Mesothelial cell of epicardium (in vitro differentiated cells): ENCODE measurements at places on chromosomes 11 and 22. TPM values are rescaled to one million over a fixed set of nuclear protein-coding genes. Genes with fewer than 3 reads are reported as not detected.
A peak's percentile ranks its signal among the peaks of the same experiment; 100 is the strongest.

- no peak for DNase-seq
- peaks cover 4% of the 10 kb centered on the region for H3K4me1 ChIP-seq
- no peaks in the 10 kb centered on the region for H3K27me3 ChIP-seq
Measured at GRCh38 chr11:86176165-86176884, 68.2 kb upstream of the EED start.

DNA sequence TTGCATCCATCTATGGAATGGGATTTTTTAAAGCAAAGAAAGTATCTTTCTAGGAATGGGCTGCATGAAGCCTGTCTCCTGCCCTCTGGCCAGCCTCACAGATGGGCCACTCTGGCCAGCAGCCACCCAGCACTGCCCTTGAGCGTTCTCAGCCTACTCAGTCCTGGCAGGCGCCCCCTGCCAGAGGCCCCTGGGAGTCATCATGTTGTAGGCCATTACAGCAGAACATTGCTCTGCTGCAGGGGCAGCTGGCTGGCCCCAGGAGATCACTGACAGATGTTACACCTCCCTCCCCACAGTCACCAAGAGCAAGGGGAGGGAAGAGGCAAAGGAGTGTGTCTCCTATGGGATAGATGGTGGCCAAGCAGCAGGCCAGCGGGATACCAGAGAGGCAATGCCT lies 363.7 kb downstream of the NXPE2 start:
- H3K36me3 ChIP-seq = no peaks in the 10 kb centered on the region
- no peak overlapping the region for H3K4me3 ChIP-seq
- H3K27ac ChIP-seq = no peak overlapping the region
- no peak for DNase-seq
- H3K27me3 ChIP-seq = peaks cover 13% of the 10 kb centered on the region

GRCh38 chr22:32693102-32693501 lies 108.4 kb upstream of the TIMP3 start:
- H3K27me3 ChIP-seq = no peaks in the 10 kb centered on the region
- H3K36me3 ChIP-seq = peaks cover 2% of the 10 kb centered on the region
- no peak overlapping the region for H3K4me3 ChIP-seq
- no peak for DNase-seq

DNA sequence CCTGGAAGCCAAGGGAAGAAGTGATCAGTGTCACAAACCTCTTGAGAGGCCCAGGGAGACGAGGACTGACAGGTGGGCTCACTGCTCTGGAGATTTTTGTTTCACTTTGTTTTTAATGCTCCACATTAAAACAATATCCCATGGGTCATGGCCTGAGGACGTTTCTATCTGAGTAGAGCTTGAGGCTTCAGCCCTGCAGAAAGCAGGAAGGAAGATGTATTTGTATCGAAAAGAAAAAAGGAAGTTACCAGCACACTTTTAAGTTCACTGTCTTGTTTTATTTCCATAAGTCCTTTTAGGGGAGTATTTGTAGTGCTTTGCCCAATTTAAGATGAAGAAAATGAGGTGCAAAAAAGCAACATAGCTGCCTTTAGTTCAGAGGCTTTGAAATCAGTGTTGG lies 191.1 kb downstream of the GRIK4 start:
- H3K27ac ChIP-seq = no peak overlapping the region
- no peak for DNase-seq
- no peak overlapping the region for H3K4me3 ChIP-seq
- H3K4me1 ChIP-seq = no peaks in the 10 kb centered on the region

UBE4A gene
- total RNA-seq = 40.5 to 41.5 TPM (median 41.5 TPM) in 3 replicates

- H3K27me3 ChIP-seq = peaks cover 39% of the 10 kb centered on the region
- no peak for DNase-seq
- no peak overlapping the region for H3K4me3 ChIP-seq
- H3K27ac ChIP-seq = no peak overlapping the region
- peaks cover 15% of the 10 kb centered on the region for H3K4me1 ChIP-seq
Measured at GRCh38 chr11:118052581-118053206, 24.2 kb upstream of the TMPRSS4 start.

GRCh38 chr11:9624448-9624847 lies 39.4 kb upstream of the SWAP70 start:
- DNase-seq = no peak
- peak overlapping the region; percentile 48 for H3K27ac ChIP-seq
- H3K27me3 ChIP-seq = no peaks in the 10 kb centered on the region
- H3K4me3 ChIP-seq = no peak overlapping the region
- peaks cover 16% of the 10 kb centered on the region for H3K4me1 ChIP-seq
- peaks cover 1% of the 10 kb centered on the region for H3K36me3 ChIP-seq

ACAD8 gene
- 23.1 to 24.4 TPM (median 23.1 TPM) in 3 replicates for total RNA-seq

GRCh38 chr22:46415776-46416519 lies 80.4 kb downstream of the TRMU start:
- no peak overlapping the region for H3K4me3 ChIP-seq
- no peak for DNase-seq
- peaks cover 11% of the 10 kb centered on the region for H3K4me1 ChIP-seq
- no peaks in the 10 kb centered on the region for H3K27me3 ChIP-seq

GRCh38 chr11:74135127-74135840 lies 35.5 kb downstream of the C2CD3 start:
- no peak overlapping the region for H3K4me3 ChIP-seq
- DNase-seq = no peak
- peaks cover 18% of the 10 kb centered on the region for H3K36me3 ChIP-seq
- peak overlapping the region; percentile 89 for H3K27ac ChIP-seq

LIF gene
- 15.4 to 16.9 TPM (median 15.8 TPM) in 3 replicates for total RNA-seq

HBG2 gene
- total RNA-seq = 0.38 to 0.54 TPM in 2 of 3 replicates, not detected in the other

DNA sequence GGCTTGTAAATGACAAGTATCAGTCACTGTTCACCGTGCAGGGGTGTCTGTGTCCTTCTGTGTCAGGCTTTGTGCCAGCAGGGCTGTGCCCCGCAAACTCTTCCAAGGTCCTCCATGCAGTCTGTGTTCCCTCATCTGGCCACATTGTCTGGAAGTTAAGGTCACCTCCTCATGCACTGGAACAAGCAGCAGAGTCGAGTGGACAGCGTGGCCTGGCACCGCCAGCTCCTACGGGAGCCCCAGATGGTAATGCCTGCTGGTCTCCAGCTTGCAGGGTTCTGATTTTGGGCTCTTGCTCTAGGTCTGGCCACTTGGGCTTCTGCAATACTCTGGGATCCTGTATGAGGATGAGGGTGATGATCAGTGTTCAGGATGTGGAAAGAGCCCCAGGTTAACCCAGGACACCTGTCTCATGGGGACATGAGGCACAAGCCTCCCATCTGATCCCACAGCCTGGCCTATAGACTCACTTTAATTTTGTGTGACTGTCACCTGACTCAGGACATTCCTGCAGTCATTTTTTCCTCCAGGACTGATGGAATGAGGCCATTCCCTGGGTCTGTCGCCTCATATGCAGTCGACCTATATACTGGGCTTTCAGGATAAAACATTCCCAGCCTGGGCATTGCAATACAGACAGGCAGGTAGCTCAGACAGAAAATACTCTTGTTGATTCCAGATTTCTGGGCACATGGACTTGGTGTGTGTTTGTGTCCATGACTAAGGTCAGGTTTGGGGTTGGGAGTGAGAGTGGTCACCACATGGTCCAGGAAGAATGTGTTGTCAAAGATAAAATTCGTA lies 106.3 kb upstream of the TOP3B start:
- H3K27me3 ChIP-seq = peaks cover 83% of the 10 kb centered on the region
- H3K4me1 ChIP-seq = no peaks in the 10 kb centered on the region
- no peak for DNase-seq
- H3K36me3 ChIP-seq = no peaks in the 10 kb centered on the region
- H3K4me3 ChIP-seq = no peak overlapping the region

- no peaks in the 10 kb centered on the region for H3K36me3 ChIP-seq
- H3K4me1 ChIP-seq = peaks cover 37% of the 10 kb centered on the region
- H3K27me3 ChIP-seq = no peaks in the 10 kb centered on the region
- no peak for DNase-seq
- H3K4me3 ChIP-seq = peak overlapping the region; percentile 74
Measured at GRCh38 chr11:72778535-72779494, 15.0 kb downstream of the STARD10 start.

DNA sequence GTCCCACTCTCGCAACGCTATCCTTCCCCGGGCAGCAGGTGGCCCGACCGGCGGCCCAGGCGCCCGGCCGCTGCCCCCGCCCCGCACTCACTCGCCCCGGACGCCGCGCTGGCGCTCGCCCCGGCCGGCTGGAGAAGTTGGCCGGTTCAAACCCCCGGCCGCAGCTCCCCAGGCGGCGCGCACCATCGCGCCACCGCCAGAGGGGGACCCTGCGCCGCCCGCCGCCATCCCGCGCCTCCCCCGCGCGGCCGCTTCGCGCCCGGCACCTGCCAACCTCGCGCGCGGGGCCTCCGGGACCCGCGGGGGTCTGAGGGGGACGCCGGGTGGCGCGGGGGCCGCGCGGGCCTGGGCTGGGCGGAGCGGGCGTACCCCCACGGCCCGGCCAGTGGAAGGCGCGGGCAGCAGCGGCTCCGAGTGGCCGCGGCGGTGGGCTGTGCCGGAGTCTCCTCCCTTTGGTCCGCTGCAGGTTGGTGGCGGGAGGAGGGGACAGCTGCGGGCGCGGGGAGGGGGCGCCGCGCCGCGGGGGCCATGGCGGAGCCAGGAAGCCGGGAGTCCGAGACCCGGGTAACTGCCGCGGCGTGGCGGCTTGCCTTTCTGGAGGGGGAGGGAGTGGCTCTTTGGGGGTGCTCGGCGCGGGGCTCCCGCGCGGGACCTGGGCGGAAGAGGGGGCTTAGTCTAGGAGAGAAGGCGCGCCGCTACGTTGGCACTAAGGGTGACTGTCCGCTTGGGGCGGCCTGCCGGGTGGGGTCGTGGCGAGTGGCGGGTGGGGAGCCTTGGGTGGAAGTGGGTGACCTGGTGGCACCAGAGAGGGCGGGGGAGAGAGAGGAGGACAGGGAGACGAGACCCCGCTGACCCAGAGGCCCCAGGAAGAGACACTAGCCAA lies at the start of the genes MPST and TST:
MPST (plus strand) TSS at position 434 of the 883 bp plus-strand sequence; CDS start at position 529, 95 bp downstream.
TST (minus strand) TSS at position 139 of the 883 bp plus-strand sequence. CDS start 715 bp downstream, outside the sequence.
- H3K27ac ChIP-seq = peak within 1 kb of the TSS; percentile 92
- peak within 1 kb of the TSS; percentile 90 for H3K4me3 ChIP-seq
- H3K27me3 ChIP-seq = no peaks in the 10 kb centered on the region
- peak; percentile 74 for DNase-seq
- peaks cover 3% of the 10 kb centered on the region for H3K36me3 ChIP-seq

DNA sequence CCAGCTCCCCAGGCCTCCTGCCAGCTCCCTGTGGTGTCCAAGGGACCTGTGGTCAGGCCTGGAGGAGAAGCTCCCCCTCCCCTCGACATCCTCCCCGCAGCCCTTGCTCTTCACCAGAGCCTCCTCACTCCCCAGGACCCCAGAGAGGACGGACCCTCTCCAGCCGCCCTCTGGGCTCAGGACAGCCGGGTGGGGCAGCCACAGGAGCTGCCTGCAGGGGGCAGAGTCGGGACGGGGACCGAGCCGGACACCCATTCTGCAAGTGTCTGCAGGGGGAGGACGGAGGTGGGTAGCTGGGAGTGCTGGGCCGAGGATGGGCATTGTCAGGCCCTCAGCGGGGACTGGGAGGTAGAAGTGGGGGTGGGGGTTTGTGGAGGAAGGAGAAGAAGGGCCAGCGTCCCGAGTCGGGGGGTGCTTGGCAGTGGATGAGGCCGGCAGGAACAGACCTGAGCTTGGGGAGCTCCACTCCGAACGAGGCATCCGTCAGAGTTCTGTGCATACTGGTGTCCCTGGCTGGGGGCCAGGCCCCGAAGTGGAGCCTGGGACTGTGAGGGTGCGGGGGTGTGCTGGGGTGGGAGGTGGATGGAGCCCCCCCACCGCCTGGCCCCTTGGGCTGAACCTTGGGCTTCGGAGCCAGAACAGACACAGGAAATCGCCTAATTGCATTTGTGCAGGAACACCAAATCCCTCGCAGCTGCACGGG lies 15.2 kb downstream of the PRR33 start:
- peak overlapping the region; percentile 87 for H3K27ac ChIP-seq
- H3K4me3 ChIP-seq = peak overlapping the region; percentile 24
- H3K27me3 ChIP-seq = no peaks in the 10 kb centered on the region
- no peaks in the 10 kb centered on the region for H3K36me3 ChIP-seq
- peaks cover 23% of the 10 kb centered on the region for H3K4me1 ChIP-seq
- DNase-seq = peak; percentile 65

- no peak overlapping the region for H3K27ac ChIP-seq
- no peaks in the 10 kb centered on the region for H3K27me3 ChIP-seq
- no peaks in the 10 kb centered on the region for H3K36me3 ChIP-seq
- DNase-seq = no peak
- no peaks in the 10 kb centered on the region for H3K4me1 ChIP-seq
Measured at GRCh38 chr11:59857439-59858434, 8.6 kb downstream of the TCN1 start.

NFAM1 gene
- total RNA-seq = 0.27 to 0.34 TPM (median 0.32 TPM) in 3 replicates

GRCh38 chr11:93814966-93815633 lies 31.0 kb downstream of the MED17 start:
- H3K27me3 ChIP-seq = no peaks in the 10 kb centered on the region
- H3K4me1 ChIP-seq = peaks cover 5% of the 10 kb centered on the region
- no peak overlapping the region for H3K4me3 ChIP-seq
- no peak for DNase-seq
- H3K36me3 ChIP-seq = peaks cover 50% of the 10 kb centered on the region

DNA sequence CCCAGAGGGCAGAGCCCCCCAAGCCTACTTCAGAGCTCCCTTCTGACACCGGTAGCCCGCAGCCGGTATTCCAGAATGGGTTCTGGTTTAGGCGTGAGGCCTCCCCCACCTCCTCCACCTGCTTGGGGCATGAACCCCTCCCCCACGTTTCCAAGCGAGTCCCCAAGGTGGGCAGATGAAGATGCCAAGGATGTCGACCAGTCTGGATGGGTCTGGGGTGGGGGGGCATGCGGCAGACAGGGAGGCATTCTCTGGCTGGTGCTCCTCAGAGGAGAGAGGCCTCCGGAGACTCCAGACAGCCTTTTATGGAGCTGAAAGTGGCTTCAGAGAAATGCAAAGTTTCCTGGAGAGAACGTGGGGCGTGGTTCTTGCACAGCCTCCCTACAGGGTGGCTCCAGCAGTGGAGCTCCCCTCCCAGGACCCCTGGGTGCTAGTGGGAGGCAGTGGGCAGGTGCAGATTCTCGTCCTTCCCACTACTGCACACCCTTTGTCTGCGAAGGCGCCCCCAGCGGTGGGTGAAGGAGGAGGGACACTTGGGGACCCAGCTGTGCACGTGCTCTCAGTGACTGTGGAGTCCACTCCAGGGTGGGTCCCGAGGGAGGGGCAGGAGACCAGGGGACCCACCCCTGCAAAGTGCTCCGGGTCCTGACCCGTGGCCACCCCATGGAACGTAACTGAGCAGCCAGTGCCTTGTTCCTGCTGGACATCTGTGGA lies 4.2 kb downstream of the CCND1 start:
- no peak for DNase-seq
- H3K4me1 ChIP-seq = peaks cover 20% of the 10 kb centered on the region
- H3K36me3 ChIP-seq = peaks cover 7% of the 10 kb centered on the region
- H3K27me3 ChIP-seq = peaks cover 6% of the 10 kb centered on the region
- no peak overlapping the region for H3K4me3 ChIP-seq

GRCh38 chr22:39139933-39140332 lies 12.5 kb downstream of the CBX7 start:
- no peak overlapping the region for H3K27ac ChIP-seq
- H3K27me3 ChIP-seq = peaks cover 4% of the 10 kb centered on the region
- H3K36me3 ChIP-seq = no peaks in the 10 kb centered on the region
- H3K4me1 ChIP-seq = peaks cover 11% of the 10 kb centered on the region
- H3K4me3 ChIP-seq = no peak overlapping the region

LRRC10B gene
- total RNA-seq = 0.09 to 0.16 TPM (median 0.11 TPM) in 3 replicates

- H3K4me3 ChIP-seq = no peak overlapping the region
- no peak for DNase-seq
- no peak overlapping the region for H3K27ac ChIP-seq
- peaks cover 11% of the 10 kb centered on the region for H3K4me1 ChIP-seq
- H3K36me3 ChIP-seq = no peaks in the 10 kb centered on the region
Measured at GRCh38 chr11:73652046-73652730, 5.8 kb downstream of the PLEKHB1 start.
